COLO829 (cell line): ENCODE measurements at places on chromosomes 2 and 18.

GRCh38 chr2:164114937-164115336 lies 379.1 kb upstream of the FIGN start:
- no peak for DNase-seq

DNA sequence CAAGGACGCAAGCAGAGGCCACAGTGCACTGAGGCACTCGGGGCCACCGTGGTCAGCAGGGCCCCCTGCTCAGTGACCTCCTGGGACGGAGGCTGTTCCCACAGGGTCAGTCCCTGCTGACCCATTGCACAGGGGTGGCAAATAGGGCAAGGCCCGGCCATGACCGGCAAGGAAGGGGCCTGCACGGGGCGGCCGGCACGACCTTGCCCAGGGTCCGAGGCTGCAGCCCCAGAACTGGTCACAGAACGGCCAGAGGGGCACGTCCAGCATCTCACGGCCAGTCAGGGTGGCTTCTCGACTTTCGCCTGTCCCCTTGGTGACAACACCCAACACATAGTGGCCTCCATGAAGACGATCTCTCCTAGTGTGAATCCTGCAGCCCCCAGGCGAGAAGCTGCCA lies 27.6 kb upstream of the OTOS start:
- no peak for DNase-seq

GRCh38 chr18:49934457-49934856 lies 121.1 kb upstream of the ACAA2 start:
- DNase-seq, result no peak

DNA sequence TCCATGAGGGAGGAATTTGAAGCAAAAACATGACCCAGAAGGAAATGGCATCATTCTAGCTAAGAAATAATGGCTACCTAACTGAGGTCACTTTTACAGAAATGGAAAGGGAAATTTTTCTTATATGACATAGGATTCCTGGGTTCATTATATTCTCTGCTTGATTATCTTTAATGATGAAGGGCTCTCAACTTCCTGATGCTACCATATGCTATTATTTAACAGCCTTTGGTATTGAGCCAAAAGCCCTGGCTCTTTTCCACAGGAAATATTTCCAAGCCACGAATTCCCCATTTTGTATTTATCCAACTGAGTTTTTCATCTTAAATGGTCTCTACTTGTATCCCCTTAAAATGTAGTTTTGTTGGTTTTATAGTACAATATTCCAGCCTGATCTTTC lies 63.2 kb upstream of the NPAS2 start:
- DNase-seq, result no peak

GRCh38 chr2:47785986-47786385 lies 3.0 kb downstream of the MSH6 start:
- DNase-seq, result no peak

- DNase-seq, result peak; percentile 5
Observed at GRCh38 chr2:209636076-209636475, 135.6 kb upstream of the UNC80 start.

- DNase-seq, result no peak
Observed at GRCh38 chr2:219175928-219176817, 552 bp downstream of the CNPPD1 start.

DNA sequence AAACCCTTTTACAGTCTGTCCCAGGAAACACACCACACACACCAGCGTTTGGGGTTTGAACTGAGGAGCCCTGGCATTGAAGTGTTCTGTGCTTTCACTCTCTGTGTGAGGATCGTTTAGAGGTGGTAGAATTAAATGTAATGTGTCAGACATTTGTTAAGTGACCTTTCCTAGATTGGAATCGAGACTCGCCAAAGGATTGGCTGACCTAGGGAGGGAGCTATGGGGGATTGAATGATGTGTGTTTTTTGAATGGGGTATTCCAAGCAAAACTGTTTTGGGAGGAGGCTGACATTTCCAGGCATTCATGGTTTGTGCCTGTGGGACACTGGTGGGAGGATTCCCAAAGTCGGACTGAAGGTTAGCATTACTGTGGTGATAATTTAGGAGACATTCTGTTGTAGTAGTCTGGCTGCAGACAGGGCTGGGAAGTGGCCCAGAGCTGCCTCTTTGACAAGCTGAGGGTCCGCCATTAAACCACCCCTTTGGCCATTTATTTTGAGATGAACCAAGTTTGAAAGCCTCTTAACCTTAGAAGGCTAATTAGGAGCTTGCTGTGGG lies 1.7 kb downstream of the MYO1B start:
- no peak for DNase-seq

DNA sequence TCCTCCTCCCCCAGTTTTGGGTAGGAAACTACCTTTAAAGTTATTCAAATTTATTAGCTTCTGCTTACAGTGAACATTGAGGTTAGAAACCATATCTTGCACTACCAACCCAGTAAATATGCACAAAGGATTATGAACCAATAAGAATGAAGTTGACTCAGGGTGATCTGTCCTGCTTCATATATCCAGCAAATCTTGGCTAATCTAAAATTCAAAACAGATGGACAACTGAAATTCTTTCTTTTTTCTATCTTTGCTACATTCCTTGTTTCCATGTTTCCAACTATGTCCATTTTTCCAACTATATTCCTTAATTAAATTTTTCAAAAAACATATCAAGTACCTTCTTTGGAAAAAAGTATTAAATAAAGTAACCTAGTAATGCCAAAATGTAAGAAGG lies 149.3 kb downstream of the FAM124B start:
- no peak for DNase-seq

DNA sequence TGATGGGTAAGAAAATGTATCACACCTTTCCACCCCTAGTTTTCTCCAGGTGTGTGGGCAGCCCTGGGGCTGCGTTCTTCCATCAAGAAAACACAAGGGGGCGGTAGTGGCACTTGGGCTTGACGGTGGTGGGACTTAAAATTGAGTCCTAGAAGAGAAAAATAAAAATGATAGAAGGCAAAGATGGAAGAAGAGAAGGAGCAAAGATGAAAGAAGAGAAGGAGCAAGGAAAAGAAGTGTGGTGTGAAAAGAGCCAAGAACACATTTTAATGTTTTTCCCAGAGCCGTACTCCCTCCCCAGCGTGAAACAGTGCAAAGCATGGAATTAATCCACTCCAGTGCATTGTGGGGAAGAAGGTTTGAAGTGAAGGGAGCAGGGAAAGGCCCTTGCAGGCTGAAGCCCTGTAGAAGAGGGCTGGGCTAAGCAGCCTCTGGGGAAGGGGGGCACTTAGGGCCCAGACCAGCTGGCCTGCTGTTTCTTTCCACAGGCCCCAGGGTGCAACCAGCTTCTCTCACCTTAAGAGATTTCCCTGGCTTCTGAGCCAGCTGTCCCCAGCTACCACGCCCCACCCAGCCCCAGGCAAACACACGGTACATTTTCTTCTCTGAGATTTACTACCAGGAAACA lies 256.8 kb downstream of the RNF152 start:
- DNase-seq, result no peak

DNA sequence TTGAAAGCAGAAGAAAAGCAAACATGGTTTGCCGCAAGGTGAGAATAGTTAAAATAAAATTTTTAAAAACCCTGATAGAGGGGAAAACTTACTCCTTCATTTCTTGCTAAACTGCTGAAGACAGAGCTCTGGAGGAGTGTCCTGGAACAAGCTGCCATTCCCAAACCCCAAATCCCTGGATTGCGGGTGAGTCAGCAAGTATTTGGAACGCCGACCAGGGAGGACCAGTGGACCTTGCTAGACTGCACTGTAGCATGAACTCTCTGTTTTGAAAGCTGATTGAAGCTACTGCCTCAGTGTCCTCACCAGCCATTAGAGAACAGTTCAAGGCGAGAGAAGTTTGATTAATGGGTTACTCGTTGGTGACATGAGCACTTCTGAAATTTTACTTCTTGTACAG lies 99.4 kb upstream of the RASGRP3 start:
- DNase-seq, result no peak

DNA sequence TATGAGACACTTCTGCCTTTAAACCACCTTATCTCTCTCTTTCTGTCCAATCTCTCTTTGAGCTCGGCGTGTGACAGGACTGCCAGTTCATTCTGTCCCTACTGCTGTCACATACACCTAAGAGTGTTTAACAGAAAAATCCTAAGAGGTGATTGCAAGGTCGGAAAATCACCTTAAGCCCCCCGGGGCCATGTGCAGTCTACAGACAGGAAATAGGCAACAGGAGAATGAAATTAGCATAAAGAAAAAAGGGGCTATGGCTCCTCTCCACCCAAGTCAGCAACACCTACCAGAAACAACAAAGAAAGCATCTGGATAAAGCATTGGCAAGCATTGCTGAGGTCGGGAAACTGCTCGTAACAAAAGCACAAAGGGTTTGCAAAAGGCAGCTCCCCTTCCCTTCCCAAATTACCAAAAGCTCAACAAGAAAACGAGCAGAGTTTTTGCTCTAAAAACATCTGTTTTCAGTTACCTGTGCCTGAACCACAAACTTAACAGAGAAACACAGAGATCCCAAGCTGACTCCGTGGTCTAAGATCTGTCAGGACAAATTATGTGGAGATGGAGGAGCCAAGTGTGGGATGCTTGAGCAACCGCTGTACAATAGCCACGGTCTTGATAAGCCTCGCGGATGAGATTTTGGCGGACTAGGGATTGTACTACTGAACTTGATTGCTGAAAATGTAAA lies 30.4 kb downstream of the ANKRD44 start:
- DNase-seq, result no peak

DNA sequence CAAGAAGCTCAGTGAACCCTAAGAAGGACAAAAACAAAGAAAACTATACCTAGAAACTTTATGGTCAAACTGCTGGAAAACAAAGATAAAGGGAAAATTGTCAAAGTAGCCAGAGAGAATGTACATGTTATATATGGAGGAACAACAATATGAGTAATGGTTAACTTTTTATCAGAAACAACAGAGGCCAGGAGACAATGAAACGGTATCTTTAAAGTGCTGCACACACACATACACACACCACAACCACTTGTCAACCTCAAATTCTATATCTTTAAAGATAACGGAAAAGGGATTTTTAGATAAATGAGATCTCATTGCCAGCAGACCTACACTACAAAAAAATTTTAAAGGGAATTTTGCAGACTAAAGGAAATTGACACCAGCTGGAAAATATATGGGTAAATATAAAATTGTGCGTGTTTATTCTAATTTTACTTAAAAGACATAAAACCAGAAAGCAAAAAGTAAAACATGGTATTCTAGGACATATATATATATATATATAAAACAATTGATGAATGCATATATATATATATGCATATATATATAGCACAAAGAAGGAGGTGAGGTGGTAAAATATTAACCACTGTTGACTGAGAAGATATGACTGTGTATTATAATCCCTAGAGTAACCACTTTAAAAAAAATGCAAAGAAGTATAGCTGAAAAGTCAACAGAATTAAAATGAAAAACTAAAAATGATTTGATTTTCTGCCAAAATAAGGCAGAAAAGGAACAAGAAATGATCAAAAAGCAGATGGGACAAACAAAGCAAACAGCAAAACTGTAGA lies 172.0 kb downstream of the SRBD1 start:
- DNase-seq, result no peak

- no peak for DNase-seq
Observed at GRCh38 chr18:73549236-73549635, 598.4 kb downstream of the FBXO15 start.

DNA sequence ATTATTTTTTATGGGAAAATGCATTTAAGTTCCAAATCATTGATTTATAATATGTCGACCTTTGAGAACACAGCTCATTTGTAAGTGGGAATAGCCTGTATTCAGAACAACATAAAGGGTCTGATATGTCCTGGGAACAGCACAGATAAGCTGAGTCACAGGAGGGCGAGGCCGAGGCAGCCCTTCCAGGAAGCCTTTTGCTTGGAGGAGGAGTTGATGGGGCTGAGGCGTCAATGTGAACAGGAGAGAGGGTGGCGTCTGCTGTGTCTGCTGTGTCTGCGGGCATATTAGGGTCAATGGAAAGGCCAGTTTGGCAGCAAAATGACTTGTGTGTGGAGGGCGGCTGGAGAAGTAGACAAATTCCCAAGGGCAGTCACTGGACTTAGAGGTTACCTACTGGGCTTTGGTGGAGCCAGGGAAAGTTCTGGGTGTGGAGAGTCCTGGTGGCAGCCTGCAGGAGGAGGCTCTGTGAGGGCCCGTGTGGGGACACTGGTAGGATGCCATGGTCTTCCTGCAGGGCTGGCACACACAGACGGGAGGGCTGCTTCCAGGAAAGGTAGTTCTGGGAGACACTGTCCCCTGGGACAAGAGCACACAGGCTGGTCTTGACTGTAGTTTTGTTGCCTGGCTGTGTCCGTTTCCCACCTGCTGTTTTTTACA lies 128.1 kb downstream of the GLI2 start:
- DNase-seq, result peak; percentile 72

GRCh38 chr18:42340423-42341009 lies 385.5 kb downstream of the PIK3C3 start:
- no peak for DNase-seq

DNA sequence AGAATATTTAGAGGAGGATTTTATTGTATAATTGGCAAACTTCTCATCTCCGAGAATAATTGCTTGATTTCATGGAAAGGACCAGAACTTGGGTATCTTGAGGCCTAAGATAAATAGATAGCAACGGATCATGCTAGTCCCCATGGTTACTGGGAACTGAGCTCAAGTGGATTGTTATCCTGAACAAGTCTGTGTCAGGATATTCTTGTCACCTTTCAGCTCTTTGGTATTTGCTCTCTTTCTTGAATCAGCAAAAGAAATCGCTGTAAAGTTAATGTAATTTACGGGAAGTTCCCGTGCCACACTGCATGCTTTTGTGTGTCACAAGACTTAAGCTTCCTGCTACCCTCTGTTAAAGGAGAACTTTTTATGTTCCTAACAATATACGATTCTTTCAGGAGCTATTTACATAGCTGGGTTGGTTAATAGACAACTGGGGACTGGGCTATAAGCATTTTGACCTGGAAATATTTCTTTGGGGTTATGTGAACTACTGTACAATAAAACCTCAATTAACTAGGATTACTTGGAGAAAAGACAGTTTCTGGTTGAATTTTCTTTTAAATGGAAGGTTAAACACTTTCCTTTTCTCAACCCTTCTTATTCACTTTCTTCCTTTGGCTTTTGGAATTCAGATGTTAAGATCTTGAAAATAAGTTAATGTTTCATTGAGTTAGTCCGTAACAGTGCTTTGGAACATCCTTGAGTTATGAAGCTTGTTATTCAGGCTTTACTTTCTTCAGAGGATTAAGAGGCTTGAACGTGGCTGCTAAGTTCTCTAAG lies 151.2 kb downstream of the FMNL2 start:
- peak; percentile 76 for DNase-seq

GRCh38 chr18:59101830-59102414 lies 37.8 kb upstream of the SEC11C start:
- no peak for DNase-seq

GRCh38 chr2:18475884-18476283 lies 84.6 kb downstream of the RDH14 start:
- DNase-seq, result no peak

GRCh38 chr2:234457421-234457820 lies 39.5 kb downstream of the ARL4C start:
- DNase-seq, result no peak
